ENCODE measurements at places on chromosomes 6 and 20.

DNA sequence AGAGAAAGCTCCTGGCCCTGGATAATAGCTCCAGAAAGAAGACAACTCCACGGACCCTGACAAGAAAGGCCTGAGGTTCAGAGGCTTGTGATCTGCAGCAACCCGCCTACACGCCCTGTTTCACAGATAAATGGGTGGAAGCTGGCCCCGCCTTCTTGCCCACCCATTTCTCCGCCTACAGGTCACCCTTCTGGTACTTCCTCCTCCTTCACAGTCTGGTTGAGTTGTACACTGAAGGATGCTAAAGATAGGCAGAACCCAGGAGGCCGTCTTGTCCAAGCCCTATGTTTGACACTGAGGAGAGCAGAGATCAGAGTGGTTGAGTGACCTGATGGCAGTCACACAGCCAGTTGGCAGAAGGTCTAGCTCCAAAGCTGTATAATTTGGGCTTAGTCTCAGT is 34.2 kb upstream of the MDGA1 start:
- DNase-seq = peak; percentile 7

- DNase-seq = no peak
These were observed 29.6 kb downstream of the PRKN start for GRCh38 chr6:162697872-162698403.

DNA sequence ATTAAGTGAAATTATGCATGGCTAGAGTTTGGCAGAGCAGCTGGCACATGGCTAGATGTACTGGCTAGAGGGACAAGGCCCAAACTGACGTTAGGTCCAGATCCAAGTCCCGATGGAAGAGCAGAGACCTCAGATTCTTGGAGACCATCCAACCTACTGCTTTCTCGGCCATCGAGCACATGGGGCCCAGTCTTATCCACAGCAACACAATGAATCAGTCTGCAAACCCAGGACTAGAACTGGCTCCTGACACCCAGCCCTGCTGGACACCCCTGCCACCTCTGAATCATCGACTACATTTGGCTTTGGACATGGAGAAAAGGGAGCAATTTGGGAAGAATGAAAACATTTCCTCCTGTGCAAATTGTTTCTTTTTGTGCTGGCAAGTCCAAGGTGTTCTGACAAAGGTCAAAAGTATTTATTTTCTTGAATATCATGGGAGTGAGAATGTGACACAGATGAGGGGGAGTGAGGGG is 23.9 kb upstream of the YWHAB start:
- no peak for DNase-seq

DNA sequence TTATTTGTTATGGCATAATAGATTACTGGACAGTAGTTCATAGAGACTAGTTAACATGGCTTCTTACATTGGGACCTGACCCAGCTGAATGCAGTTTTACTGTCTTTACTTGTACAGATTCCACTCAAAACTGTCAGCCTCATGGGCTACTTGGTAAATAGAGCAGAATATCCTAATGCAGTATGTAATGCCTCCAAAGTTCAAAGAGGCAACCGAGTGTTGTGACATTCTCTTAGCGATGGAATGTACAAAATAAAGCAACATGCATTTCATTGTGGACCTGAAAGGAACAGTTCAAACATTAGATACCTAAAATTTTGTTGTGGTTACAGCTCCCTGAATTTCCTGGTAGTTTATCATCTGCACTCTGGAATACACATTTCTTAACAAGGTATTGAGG is 29.1 kb upstream of the RGS17 start:
- no peak for DNase-seq

- no peak for DNase-seq
These were observed 350.5 kb downstream of the ZFAND3 start for GRCh38 chr6:38169977-38170526.

DNA sequence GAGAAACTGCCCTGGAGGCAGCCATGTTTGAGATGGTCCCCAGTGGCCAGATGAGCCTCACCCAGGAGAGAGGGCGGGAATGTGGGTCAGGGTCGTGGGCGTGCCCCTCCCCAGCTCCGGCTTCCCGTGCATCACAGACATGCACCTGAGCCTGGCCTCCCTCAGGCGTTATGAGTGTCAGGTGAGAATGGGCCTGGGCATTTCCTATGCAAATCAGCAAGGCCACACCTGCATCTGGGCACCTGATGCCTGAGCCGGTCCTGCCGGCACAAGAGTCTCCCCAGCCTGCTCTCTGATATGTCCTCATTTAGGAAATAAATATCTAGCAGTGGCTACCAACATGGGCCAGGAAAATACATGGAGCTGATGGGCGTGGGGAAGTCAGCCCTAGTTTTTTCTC is 82.4 kb downstream of the RAMACL start:
- DNase-seq = no peak

DNA sequence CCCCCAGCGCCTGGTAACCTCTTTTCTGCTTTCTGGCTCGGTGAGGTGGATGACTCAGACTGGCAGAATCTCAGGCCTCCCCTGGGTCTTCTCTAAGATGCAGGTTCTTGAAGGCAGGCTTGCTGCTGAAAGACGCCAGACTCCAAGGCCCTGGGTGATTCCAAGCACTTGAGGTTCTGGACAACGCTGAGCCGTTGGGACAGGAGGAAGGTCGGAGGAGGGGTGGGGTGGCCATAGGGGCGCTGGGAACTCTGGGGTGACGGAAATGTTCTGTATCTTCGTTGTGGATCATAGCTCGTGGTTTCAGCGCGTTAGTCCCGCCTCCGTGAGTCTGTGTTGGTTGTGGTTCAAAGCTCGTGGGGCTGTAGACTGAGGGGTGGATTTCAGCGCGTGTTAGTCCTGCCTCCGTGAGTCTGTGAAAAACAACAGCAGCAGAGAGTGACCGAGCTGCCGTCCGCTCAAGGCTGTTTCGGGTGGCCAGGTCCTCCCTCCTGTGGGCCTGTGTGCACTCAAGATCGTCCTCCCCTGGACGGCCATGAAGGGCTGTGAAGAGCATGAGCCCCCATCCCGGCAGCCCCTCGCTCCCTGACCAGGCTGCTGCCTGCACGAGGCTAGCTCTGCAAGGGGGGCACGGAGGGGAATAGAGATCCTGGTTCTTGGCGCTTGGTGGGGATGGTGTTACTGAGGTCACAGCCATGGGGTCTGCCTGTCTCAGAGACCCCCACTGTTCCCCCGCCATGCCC is 7.7 kb downstream of the NTSR1 start:
- DNase-seq = no peak

- DNase-seq = no peak
These were observed 402.1 kb downstream of the EPHA7 start for GRCh38 chr6:93017213-93017612.

- no peak for DNase-seq
These were observed 574 bp downstream of the ARHGAP40 start for GRCh38 chr20:38602185-38602581.

- DNase-seq = no peak
These were observed 334.9 kb downstream of the TAF4 start for GRCh38 chr20:61730631-61731362.

DNA sequence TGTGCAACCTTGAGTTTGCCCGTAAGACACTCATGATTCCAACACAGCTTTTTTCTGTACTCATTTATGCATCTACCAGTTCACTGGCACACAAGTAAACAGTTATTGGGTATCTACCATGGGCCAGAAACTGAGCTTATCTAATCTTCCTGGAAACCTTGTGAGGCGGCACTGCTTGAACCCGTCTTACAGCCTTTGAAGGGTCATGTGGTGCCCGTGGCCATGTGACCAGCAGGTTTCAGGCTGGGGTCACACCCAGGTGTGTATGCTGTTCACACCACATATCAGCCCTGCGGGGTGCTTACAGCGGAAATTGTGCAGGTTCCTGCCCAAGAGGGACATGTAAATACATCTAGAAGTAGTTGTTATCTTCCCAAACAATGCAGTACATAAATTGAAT is 6.1 kb downstream of the THBD start:
- DNase-seq = no peak

- DNase-seq = no peak
These were observed 74.1 kb upstream of the MC3R start for GRCh38 chr20:56174416-56174815.

GRCh38 chr20:19677336-19677735 is 80.7 kb upstream of the RIN2 start:
- no peak for DNase-seq

- DNase-seq = no peak
These were observed 20.5 kb upstream of the SUPT3H start for GRCh38 chr6:45398075-45398813.

- DNase-seq = no peak
These were observed 11.6 kb downstream of the SOX4 start for GRCh38 chr6:21605166-21605565.

GRCh38 chr6:159533568-159533967 is 159.5 kb downstream of the SOD2 start:
- DNase-seq = no peak

DNA sequence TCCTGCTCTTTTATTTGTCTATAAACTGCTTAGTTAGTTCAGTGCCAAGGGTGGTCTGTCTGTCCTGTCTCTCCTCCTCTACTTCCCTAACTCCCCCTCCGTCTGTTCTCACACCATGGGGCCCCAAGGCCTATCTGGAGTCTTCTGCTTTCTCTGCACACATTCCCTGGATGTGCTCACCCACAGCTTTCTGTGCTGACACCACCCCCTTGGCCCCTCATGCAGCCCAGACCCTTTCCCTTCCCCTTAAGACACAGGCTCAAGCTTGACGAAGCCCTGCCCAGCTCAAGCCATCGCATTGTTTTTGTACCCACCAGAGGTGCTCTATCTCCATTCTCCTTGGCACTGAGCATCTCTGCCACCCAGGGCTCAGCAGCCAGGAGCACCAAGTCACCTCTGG is 78.1 kb upstream of the NNAT start:
- no peak for DNase-seq

GRCh38 chr6:119501798-119502483 is 152.4 kb upstream of the MAN1A1 start:
- no peak for DNase-seq

All from activated CD8-positive, alpha-beta memory T cell treated with anti-CD3 and anti-CD28 coated beads for 1 hour (primary cell).